Stimulated activated CD4-positive, alpha-beta T cell treated with anti-CD3 and anti-CD28 coated beads, TNF-alpha, amount 100 ng/mL, for 4 hours (primary cell): ENCODE measurements at places on chromosomes 7 and 10.

- peak; percentile 18 for DNase-seq
Measured at GRCh38 chr7:134458341-134458805, 527 bp downstream of the AKR1B1 start.

DNA sequence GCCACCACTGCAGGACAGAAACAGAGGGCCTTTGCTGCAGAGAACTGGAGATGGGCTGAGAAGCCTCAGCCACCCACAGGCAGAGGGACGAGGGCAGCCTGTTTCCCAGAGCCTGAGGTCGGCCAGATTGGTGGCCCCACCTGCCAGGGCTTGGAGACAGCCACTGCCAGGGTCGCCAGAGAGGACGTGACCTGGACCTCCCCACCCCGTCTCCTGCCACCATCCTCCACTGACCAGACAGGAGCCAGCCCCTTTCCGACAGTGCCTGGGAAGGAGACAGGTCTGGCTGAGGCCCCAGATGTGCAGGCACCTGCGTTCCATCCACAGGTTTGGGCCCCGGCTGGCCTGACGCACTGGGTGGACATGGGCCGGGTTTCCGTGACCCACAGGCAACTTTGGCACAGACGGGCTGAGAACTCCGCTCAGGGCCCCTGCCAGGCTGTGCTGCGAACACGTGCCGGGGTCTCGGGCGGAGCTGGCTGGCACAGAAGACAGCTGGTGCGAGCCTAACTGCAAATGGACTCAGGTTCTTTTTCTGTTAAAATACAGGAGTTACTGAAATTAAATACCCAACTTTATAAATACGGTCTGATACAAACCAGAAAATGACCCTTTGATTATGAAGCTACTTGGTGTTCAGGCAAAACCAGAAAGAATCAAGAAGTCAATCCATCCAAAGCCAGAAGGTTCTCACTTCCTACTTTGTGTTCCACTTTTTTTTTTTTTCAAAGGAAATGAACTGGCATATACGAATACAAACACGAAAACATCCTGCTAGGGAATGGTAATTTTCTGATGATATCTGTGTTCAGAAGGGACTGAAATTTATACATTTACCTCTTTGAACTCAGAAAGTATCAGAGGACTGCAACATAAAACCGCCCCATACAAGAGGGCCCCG lies 6.9 kb downstream of the COX19 start:
- DNase-seq: no peak

- no peak for DNase-seq
Measured at GRCh38 chr7:50309721-50310120, 5.2 kb downstream of the IKZF1 start.

DNA sequence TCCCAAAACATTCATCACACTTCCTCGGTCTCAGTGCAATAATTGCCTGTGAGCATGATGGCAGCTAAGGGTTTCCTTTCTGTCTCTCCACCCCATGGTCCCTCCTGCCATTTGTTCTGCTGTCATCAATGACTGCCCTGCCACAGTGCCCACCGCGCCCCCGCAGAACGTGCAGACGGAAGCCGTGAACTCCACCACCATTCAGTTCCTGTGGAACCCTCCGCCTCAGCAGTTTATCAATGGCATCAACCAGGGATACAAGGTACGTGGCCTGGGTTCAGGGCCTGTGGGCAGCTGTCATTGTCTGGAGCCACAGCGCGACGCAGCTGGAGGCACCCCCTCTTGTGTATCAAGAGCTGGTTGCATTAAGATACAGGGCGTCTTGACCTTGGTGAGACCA lies 632.9 kb upstream of the FOXK1 start:
- no peak for DNase-seq

GRCh38 chr7:11252011-11252607 lies 278.4 kb downstream of the PHF14 start:
- DNase-seq: no peak

GRCh38 chr7:82562716-82563404 lies 119.3 kb upstream of the CACNA2D1 start:
- no peak for DNase-seq

DNA sequence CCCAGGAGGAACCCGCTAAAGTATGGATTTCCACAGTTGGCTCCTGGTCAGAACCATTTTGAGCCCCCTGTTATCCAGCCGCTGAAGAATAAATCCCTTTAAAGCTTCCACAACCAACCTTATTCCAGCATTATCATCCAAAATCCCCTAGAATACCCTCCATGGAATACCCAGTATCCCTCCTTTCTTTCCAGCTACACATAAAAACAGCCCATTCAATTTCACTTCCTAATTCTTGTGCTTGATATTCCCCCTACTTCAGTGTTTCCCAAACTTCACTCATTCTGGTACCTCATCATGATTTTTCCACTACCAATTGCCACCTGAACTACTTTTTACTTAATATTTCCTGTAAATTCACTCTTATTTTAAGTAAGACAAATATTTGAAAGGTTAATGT lies 3.1 kb downstream of the MACC1 start:
- DNase-seq: no peak

DNA sequence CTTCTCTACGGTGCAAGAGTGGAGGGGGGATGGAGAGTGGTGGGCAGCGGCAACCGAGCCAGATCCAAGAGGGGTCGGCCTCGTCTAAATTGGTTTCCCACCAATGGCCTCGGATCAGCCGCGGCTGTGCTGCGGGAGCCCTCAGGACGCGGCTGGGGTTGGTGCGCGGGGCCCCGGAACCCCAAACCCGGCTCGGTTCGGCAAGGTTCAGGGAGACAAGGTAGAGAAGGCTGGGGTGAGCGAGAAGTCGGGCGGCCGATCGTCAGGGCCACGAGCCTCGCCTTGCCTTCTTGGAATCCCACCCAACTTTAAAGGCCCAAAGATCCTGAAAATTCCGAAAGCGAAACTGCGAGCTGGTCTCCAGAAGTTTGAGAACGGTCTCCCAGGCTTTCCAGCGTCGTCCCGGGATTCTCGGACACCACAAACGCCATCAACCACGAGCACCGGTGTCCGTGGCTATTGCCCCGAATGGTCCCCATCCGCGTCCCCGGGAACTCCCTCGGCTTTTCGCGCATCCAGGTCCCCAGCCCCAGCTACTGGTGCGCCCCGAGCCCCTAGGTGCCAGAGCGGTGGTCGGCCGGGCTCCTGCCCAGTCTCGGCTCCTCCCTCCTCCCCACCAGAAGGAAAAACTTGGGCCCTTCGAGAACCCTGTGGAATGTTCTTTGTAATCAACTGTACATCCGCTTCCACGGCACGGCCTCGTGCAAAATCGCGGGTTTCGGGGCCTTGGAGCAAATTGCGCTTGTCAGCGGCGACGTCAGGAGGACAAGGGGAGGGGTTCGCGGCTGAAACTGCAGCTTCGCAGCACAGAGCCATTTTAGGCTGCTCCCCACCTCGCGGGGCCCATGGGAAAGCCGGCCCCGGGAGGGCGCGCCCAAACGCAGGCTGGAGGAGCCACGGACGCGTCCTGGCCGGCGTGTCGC lies 3.2 kb downstream of the SFMBT2 start:
- peak; percentile 31 for DNase-seq

- no peak for DNase-seq
Measured at GRCh38 chr7:126702242-126703016, 550.3 kb downstream of the GRM8 start.

GRCh38 chr10:77074104-77074624 lies 563.4 kb downstream of the KCNMA1 start:
- no peak for DNase-seq
